ENCODE measurements at places on chromosomes 1 and 21.
A peak's percentile ranks its signal among the peaks of the same experiment; 100 is the strongest.

DNA sequence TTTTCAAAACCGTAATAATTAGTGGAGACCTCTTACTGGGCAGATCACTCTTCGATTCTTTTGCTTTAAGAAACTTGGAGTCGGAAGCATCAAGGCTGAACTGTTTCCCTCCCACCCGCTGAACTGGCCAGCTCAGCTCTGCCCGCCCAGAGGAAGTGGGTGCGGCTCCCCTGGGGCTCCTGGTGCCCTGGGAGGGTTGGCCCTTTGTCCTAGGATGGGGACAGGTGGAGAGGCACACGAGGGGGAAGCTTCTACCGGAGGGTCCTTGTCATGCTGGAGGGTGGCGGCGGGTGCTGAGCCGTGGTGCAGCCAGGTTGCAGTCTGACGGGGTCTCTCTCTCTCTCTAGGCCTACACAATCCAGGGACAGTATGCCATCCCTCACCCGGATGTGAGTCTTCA, 64.3 kb upstream of the COL6A1 start:
- H3K27ac ChIP-seq: no peak overlapping the region
- H3K4me3 ChIP-seq: no peak overlapping the region
- DNase-seq: no peak
- H3K4me1 ChIP-seq: peaks cover 5% of the 10 kb centered on the region
- H3K27me3 ChIP-seq: peaks cover 12% of the 10 kb centered on the region

DNA sequence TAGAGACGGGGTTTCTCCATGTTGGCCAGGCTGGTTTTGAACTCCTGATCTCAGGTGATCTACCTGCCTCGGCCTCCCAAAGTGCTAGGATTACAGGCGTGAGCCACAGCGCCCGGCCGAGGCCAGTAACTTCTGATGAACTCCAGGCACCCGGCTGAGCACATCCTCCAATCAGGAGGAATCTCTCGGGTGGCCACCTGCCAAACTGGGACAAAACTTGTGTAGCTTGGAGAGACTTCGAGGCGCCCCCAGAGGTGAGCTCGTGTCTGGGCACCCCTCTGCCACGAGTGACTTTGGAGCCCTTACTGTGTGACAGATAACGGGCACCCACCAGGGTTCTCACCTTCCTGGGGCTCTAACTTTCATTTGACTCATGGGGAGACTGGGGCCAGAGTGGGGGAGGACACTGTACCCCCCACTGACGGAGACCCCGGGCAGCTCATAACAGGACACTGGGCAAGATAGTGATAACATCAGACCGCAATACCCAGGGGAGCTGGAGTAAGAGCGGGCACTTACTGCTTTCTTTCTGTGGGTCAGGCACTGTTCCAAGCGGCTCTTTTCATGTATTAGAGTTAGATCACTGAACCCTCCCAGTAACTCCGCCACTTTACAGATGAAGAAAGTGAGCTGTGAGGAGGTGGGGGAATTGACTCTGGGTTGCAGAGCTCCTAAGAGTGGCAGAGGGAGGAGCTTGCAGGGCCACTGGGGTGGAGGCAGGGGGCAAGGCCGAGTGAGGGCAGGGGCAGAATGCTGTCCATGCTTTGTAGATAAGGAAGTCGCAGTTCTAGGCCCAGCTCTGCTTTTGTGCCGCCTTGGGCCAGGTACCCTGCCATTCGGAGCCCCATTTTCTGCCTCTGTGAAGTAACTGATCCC, 1.9 kb upstream of the PADI2 start:
- H3K4me1 ChIP-seq: peaks cover 15% of the 10 kb centered on the region
- no peak overlapping the region for H3K27ac ChIP-seq
- no peak for DNase-seq
- peaks cover 80% of the 10 kb centered on the region for H3K27me3 ChIP-seq
- peaks cover 2% of the 10 kb centered on the region for H3K36me3 ChIP-seq

DNA sequence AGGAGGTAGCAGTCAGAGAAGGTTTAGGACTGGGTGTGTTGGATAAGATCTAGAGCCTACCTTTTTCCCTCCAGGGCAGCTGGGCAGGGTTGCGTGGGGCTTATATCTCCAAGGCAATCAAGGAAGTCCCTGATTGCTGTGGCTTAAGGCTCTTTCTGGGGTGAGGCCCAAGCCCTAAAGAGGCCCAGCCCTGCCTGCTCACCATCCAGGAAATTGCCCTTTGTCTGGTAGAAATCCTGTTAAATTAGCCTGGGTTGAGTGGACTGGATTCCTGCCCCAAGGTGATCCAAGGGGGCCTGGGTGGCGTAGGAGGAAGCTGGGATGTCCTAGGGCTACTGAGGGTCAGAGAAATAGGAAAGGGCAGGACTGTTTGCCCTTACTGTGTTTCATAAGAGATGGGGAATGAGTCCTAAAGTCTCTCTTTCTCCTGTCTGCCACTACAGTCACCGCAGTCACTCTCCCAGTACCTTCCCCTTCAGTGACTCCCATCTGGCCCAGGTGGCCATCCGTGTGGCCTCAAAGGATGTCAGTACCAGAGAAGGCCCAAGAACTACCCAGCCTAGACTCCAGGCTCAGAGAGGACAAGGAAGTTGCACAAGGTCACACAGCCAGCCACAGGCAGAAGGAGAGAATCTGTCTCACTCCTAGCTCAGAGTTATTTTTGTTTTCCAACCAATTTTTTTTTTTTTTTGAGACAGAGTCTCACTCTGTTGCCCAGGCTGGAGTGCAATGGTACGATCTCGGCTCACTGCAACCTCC, 25.8 kb downstream of the MFSD2A start:
- H3K36me3 ChIP-seq: no peaks in the 10 kb centered on the region
- no peaks in the 10 kb centered on the region for H3K27me3 ChIP-seq
- H3K27ac ChIP-seq: no peak overlapping the region
- no peak for DNase-seq
- H3K4me1 ChIP-seq: no peaks in the 10 kb centered on the region
- no peak overlapping the region for H3K4me3 ChIP-seq

DNA sequence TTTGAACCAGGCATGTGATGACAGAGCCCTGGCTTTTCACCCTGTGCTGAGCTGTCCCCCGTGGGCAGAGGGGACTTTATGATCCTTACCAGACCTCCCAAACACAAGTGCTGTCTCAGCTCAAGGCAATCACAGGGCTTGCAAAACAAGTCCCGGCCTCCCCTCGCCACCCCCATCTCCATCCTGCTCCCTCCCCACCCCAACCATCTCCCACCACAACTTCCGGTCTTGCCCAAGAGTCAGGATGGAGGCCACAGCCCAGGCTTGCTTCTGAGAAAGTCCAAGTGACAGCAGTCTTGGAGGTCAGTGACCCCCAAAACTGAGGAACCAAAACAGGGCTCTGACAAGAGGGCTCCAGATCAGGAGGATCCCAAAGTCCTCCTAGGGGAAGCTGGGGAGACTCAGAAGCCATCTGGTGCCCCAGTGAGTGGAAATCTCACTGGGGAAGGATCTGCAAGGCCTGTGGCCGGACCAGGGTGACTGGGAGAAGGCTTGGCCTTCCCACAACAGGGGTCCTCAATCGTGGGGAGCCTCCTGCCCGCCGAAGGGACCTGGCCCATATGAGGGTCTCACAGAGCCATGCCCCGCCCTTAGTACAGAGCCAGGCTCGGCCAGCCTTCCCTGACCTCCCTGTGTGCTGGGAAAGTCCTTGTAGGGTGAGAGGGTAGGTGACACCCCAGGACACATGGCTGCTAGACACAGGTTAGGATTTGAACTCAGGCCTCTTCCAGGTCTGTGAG, 4.5 kb upstream of the SDC3 start:
- H3K36me3 ChIP-seq: peaks cover 2% of the 10 kb centered on the region
- H3K4me1 ChIP-seq: peaks cover 9% of the 10 kb centered on the region
- H3K4me3 ChIP-seq: no peak overlapping the region
- no peak overlapping the region for H3K27ac ChIP-seq
- H3K27me3 ChIP-seq: peaks cover 22% of the 10 kb centered on the region

GRCh38 chr1:56429288-56429687, 150.1 kb downstream of the PLPP3 start:
- no peak overlapping the region for H3K27ac ChIP-seq
- H3K27me3 ChIP-seq: no peaks in the 10 kb centered on the region
- DNase-seq: no peak
- H3K36me3 ChIP-seq: no peaks in the 10 kb centered on the region

DNA sequence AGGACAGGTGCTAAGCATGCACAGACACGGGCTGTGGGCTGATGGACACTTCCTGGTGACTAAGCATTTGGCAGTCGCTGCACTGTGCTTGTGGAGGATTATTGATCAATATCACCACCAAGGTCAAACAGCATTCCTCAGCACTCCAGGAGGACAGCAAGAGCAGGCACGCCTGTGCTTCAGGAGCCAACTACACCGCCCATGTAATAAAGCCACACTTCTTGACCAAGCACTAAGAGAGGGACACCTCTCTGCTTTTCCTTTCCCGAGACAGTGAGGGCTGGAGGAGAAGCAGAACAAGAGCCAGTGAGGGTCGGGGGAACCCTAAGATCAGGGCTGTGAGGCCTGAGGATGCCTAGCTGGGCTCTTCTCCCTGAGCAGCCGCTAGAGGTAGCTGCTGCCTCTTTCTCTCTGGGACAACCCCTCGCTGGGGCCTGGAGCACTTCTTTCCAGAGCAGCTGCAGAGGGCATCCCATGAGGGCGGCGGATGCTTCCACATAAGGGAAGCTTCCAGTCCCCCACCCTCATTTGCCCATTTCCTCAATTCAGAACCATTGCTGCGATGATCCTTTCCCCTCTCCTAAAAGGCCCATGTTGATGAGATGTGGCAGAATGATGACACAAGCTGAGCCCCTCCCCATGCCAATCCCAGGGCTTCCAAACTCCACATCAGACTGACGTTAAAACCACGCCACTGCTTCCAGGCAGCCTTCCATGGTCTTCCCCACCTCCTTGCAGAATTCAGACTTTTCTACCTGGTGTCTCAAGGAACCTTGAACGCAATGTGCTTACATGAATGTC, 19.1 kb downstream of the RAB7B start:
- H3K4me3 ChIP-seq: no peak overlapping the region
- H3K4me1 ChIP-seq: no peaks in the 10 kb centered on the region
- no peaks in the 10 kb centered on the region for H3K36me3 ChIP-seq
- H3K27ac ChIP-seq: no peak overlapping the region

DNA sequence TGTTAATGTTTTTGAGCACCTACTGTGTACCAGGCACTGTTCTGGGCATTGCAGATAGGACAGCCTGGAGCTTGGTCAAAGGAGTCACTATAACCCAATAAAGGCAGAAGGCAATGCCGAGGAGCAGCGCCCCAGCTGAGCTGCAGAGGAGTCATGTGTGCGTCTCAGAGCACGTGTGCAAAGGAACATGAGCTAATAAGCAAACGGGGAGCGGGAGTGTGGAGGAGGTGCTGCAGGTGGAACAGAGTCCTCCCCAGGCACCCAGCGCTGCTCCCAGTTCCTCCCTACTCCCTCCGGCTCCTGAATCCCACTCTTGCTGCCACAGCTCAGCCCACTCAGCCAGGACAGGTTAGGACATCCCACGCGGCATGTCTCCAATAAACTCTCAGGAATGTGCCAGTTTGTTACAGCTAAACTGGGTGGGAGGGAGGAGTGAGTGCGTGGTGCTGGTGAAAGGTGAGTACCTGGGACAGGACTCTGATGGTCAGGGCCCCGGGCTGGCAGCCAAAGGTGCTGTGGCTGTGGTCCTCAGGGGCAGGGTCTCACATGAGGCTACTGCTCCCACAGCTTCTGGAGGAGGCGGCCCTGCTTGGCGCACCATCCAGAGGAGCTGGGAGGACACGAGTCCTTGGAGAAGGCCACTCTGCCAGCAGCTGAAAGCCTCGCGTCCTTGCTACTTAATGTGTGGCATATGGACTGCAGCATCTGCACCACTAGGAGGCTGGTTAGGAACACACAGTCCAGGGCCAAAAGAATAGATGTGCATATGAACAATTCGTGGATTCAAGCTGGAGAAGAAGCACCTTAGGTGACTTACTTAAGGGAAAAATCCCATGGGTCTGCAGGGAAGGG, 52.3 kb downstream of the GRIK3 start:
- DNase-seq: no peak
- H3K4me1 ChIP-seq: no peaks in the 10 kb centered on the region
- H3K27ac ChIP-seq: no peak overlapping the region
- no peaks in the 10 kb centered on the region for H3K36me3 ChIP-seq
- H3K27me3 ChIP-seq: peaks cover 67% of the 10 kb centered on the region
- no peak overlapping the region for H3K4me3 ChIP-seq

- no peak overlapping the region for H3K4me3 ChIP-seq
- H3K36me3 ChIP-seq: no peaks in the 10 kb centered on the region
- no peak overlapping the region for H3K27ac ChIP-seq
- H3K27me3 ChIP-seq: no peaks in the 10 kb centered on the region
- DNase-seq: no peak
Measured at GRCh38 chr1:79539001-79539400, 532.5 kb upstream of the ADGRL4 start.

- H3K27ac ChIP-seq: no peak overlapping the region
- H3K27me3 ChIP-seq: no peaks in the 10 kb centered on the region
- H3K4me3 ChIP-seq: no peak overlapping the region
Measured at GRCh38 chr1:117511273-117511672, 94.6 kb upstream of the TENT5C start.

DNA sequence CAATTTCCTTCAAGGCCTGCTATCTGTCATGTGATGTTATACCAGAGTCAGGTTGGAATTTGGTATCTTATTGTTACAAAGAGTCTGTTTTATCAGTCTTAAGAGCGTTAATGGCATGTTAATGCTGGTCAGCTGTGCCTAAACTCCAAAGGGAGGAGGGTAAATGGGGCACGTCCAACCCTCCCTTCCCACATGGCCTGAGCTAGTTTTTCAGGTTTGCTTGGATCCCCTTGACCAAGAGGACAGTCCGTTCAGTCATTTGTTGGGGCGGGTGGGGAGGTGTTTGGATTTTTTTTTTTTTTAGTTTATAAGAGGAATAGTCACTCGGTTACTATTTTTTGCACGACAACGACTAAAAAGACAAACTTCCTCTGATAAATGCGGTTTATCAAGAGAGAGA, 63.8 kb upstream of the LYST start:
- no peak overlapping the region for H3K4me3 ChIP-seq
- H3K36me3 ChIP-seq: peaks cover 1% of the 10 kb centered on the region
- H3K4me1 ChIP-seq: peaks cover 15% of the 10 kb centered on the region
- DNase-seq: no peak

- H3K4me3 ChIP-seq: peak overlapping the region; percentile 23
- H3K27ac ChIP-seq: no peak overlapping the region
- peaks cover 51% of the 10 kb centered on the region for H3K27me3 ChIP-seq
- H3K4me1 ChIP-seq: peaks cover 9% of the 10 kb centered on the region
- no peak for DNase-seq
- H3K36me3 ChIP-seq: no peaks in the 10 kb centered on the region
Measured at GRCh38 chr1:7752512-7753417, 18.3 kb upstream of the VAMP3 start.

- DNase-seq: no peak
- H3K27ac ChIP-seq: no peak overlapping the region
- no peaks in the 10 kb centered on the region for H3K36me3 ChIP-seq
- H3K4me3 ChIP-seq: no peak overlapping the region
- H3K27me3 ChIP-seq: no peaks in the 10 kb centered on the region
Measured at GRCh38 chr1:48718116-48718630, 58.5 kb downstream of the BEND5 start.

- H3K4me1 ChIP-seq: peaks cover 31% of the 10 kb centered on the region
- H3K27me3 ChIP-seq: no peaks in the 10 kb centered on the region
Measured at GRCh38 chr1:24932284-24932683, 2.2 kb upstream of the RUNX3 start.

GRCh38 chr1:183023601-183024316, 539 bp downstream of the LAMC1 start:
- no peak for DNase-seq
- peak overlapping the region; percentile 79 for H3K4me3 ChIP-seq
- peaks cover 18% of the 10 kb centered on the region for H3K4me1 ChIP-seq
- H3K27ac ChIP-seq: no peak overlapping the region

- H3K27ac ChIP-seq: no peak overlapping the region
- H3K4me3 ChIP-seq: no peak overlapping the region
- no peaks in the 10 kb centered on the region for H3K27me3 ChIP-seq
- H3K36me3 ChIP-seq: no peaks in the 10 kb centered on the region
- peaks cover 8% of the 10 kb centered on the region for H3K4me1 ChIP-seq
Measured at GRCh38 chr1:185600641-185601040, 133.6 kb upstream of the HMCN1 start.
